ENCODE measurements at places on chromosomes 13 and 19. TPM values are rescaled to one million over a fixed set of nuclear protein-coding genes. Genes with fewer than 3 reads are reported as not detected.
A peak's percentile ranks its signal among the peaks of the same experiment; 100 is the strongest.

The SLAIN1 gene
- 7.0 TPM for total RNA-seq

The KL gene
- total RNA-seq: 1.7 TPM

The SULT2B1 gene
- total RNA-seq: not detected

- H3K36me3 ChIP-seq: no peaks in the 10 kb centered on the region
- H3K27me3 ChIP-seq: no peaks in the 10 kb centered on the region
These were observed 21.2 kb upstream of the DOCK9 start for GRCh38 chr13:98998831-98999638.

- no peaks in the 10 kb centered on the region for H3K36me3 ChIP-seq
- H3K4me3 ChIP-seq: no peak overlapping the region
- H3K27ac ChIP-seq: peak overlapping the region; percentile 73
- H3K27me3 ChIP-seq: peaks cover under 1% of the 10 kb centered on the region
- DNase-seq: no peak
- H3K4me1 ChIP-seq: peaks cover 21% of the 10 kb centered on the region
These were observed 5.1 kb upstream of the TPM4 start for GRCh38 chr19:16071072-16071691.

GRCh38 chr19:29421196-29421545 lies 104.6 kb upstream of the VSTM2B start:
- no peaks in the 10 kb centered on the region for H3K4me1 ChIP-seq
- no peak overlapping the region for H3K27ac ChIP-seq
- H3K27me3 ChIP-seq: no peaks in the 10 kb centered on the region

GRCh38 chr19:52735734-52736133 lies 890 bp upstream of the ZNF611 start:
- H3K27me3 ChIP-seq: no peaks in the 10 kb centered on the region
- peaks cover 14% of the 10 kb centered on the region for H3K4me1 ChIP-seq
- peak overlapping the region; percentile 76 for H3K4me3 ChIP-seq
- H3K27ac ChIP-seq: peak overlapping the region; percentile 91

GRCh38 chr13:69296130-69296529 lies 811.5 kb upstream of the ATXN8OS start:
- no peaks in the 10 kb centered on the region for H3K27me3 ChIP-seq
- no peak overlapping the region for H3K27ac ChIP-seq
- DNase-seq: no peak

- no peak overlapping the region for H3K27ac ChIP-seq
- H3K36me3 ChIP-seq: no peaks in the 10 kb centered on the region
- no peaks in the 10 kb centered on the region for H3K4me1 ChIP-seq
These were observed 1546.2 kb downstream of the OLFM4 start for GRCh38 chr13:54574791-54575190.

All from heart left ventricle (tissue), 16 donors.